ENCODE measurements at places on chromosomes 5 and 9. TPM values are rescaled to one million over a fixed set of nuclear protein-coding genes. Genes with fewer than 3 reads are reported as not detected.

The GRIA1 gene
- 0.18 TPM for polyA plus RNA-seq

The PCDHGA11 gene
- polyA plus RNA-seq, result 0.79 TPM

The FAM153A gene
- polyA plus RNA-seq, result 0.21 TPM

The CENPK gene
- polyA plus RNA-seq, result 0.56 TPM

The BARHL1 gene
- not detected for polyA plus RNA-seq

The CARTPT gene
- polyA plus RNA-seq, result 0.85 TPM

The PCDHB12 gene
- 0.81 TPM for polyA plus RNA-seq

Measured in adipose tissue (tissue), 3 donors.